ENCODE measurements at places on chromosomes 5 and 9. TPM values are rescaled to one million over a fixed set of nuclear protein-coding genes. Genes with fewer than 3 reads are reported as not detected.

Gene PCDHA10
- total RNA-seq = 0.37 TPM

Gene SLC6A3
- not detected for total RNA-seq

Gene PDE6A
- 2.7 TPM for total RNA-seq

Gene MARCHF3
- total RNA-seq = 32.5 TPM

Gene FAM120A
- 246 TPM for total RNA-seq

DNA sequence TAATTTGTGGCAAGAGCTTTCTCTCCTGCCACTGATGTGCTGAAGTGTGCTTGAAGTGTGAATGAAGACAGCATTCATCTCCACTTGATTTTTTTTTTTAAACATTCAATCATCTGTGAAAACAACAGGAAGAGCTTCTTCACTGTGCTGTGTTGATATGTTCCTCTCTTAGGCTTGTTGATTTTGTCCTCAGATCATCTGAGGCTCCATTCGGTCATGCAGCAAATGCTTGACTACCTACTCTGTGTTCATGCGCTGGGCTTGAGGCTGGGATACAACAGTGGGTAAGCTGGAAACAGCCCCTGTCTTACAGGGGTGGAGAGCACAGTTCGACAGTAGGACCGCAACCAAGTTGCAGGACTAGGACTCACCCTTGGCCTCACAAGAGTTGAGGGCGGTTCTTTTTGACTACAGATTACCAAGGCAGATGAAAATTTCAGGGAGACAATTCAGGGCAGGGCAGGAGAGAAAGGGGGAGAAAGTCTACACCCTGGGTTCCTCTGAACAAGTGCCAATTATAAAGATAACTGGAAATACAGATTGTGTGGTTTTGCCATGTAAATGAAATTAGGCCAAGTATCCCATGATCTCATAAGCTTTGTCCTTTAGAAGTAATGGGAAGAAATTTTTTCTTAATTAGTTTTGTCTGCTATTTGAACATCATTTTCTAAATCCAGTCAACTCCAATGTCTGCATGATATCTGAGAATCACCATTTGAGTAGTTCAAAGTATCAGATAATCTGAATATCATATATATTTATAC lies 31.0 kb upstream of the F2R start:
- no peak for DNase-seq

DNA sequence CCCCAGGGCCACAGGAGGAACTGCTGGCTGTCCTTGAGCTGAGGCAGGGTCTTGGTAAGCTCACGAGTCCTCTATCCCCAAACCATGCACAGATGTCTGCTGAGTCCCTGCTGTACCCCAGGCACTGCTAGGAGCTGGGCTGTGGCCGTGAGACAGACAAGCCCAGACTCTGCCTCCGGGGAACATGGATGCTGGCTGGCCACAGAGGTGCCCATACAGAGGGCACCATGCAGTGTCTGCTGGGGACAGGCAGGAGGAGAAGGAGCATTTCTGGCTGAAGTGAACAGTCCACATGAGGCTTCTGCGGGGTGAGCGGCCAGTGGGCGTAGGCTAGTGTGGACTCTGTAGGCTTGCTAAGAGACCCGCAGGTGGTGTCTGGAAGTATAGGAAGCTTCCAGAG lies 4.8 kb upstream of the SEC16A start:
- no peak for DNase-seq

GRCh38 chr9:2321523-2322148 lies 300.0 kb upstream of the VLDLR start:
- no peak for DNase-seq
